ENCODE measurements at places on chromosomes 3 and 15.
A peak's percentile ranks its signal among the peaks of the same experiment; 100 is the strongest.

GRCh38 chr3:6180171-6180570, 680.7 kb upstream of the GRM7 start:
- DNase-seq = peak; percentile 34

GRCh38 chr3:168249550-168250414, 154.1 kb upstream of the GOLIM4 start:
- peak; percentile 46 for DNase-seq

DNA sequence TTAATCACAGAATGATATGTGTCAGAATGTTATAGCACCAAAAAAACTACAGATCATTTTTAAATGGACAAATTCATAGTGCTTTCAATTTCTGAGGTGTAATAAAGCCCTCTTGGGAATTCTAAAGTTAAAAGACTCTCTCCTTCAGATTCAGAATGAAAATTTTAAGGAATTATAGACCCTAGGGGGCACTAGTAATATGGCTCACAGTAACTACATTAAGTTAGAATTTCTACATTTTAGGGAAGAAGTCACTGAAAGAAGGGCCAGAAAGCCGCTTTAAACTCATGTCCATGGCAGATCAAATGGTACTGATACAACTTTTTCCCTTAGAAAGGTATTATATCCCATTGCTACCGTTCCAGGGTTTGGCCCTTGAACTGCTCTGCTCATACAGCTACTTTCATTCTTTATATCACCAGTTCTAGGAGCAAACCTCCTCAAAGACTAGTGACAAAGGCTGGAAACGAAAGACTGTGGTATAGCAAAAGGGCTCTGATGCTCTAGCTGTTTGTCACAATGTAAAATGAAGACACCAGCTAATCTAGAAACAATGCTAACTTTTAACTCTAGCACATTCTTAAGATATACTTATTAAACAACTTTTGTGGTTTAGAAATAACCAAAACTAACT, 18.1 kb downstream of the DAZL start:
- DNase-seq = no peak

DNA sequence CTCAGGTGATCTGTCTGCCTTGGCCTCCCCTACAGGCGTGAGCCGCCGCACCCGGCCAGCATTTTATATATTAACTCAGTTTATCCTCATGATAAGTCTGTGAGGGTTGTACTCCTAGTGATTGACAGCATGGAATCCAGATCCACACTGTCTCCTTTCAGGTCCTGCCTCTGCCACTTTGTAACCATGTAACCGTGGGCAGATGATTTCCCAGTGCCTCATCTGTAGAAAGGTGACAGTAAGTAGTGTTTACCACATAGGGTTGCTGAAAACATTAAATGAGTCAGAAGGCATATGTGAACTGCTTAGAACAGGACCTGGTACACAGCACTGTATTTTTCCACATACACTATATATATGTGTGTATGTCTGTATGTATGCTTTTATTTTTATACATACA, 2.4 kb downstream of the FYTTD1 start:
- DNase-seq = no peak

GRCh38 chr15:29101491-29101890, 168.1 kb downstream of the NSMCE3 start:
- no peak for DNase-seq

Measured in fibroblast of upper back skin (primary cell).